ENCODE measurements at places on chromosomes 3 and 15.

- no peak for DNase-seq
These were observed 229.7 kb upstream of the ICE2 start for GRCh38 chr15:60708684-60709083.

- DNase-seq: no peak
These were observed 73.6 kb downstream of the EEFSEC start for GRCh38 chr3:128226795-128227395.

DNA sequence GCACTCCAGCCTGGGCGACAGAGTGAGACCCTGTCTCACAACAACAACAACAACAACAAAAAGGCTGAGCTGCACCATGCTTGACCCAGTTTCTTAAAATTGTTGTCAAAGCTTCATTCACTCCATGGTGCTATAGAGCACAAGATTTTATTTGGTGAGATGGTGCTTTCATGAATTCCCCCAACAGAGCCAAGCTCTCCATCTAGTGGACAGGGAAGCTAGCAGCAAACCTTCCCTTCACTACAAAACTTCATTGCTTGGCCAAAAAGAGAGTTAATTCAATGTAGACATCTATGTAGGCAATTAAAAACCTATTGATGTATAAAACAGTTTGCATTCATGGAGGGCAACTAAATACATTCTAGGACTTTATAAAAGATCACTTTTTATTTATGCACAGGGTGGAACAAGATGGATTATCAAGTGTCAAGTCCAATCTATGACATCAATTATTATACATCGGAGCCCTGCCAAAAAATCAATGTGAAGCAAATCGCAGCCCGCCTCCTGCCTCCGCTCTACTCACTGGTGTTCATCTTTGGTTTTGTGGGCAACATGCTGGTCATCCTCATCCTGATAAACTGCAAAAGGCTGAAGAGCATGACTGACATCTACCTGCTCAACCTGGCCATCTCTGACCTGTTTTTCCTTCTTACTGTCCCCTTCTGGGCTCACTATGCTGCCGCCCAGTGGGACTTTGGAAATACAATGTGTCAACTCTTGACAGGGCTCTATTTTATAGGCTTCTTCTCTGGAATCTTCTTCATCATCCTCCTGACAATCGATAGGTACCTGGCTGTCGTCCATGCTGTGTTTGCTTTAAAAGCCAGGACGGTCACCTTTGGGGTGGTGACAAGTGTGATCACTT is 2.0 kb downstream of the CCR5 start:
- DNase-seq: no peak

DNA sequence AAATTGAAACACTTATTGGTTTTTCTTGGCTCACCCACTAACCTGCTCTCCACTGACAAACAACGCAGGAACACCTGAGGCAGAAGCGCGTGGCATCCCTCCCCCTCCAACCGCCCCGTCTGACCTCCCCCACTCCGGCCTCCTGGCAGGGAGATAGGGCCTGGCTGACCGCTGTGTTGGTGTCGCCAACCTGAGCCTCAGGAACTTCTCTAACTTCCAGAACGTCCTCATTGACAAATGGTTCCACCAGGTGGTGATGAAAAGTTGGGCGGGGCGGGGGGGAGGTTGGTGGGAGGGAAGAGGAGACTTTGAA is 22.8 kb downstream of the IL17RD start:
- no peak for DNase-seq

DNA sequence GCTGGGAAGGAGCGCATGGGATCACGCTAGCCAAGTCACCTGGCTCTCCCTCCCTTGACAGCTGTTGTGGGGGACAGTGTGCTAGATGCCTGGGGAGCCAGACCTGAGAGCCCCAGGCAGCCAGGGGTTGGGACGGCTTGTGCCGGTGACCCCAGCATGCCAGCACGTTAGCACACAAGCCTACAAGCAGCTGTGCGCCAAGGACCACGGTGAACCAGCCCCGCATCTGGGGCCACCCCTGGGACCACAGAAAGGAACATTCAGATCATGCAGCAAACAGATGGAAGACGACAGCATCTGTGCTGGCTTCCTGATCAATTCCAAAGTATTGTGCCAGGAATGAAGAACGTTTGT is 64.8 kb downstream of the NTRK3 start:
- DNase-seq: no peak

- no peak for DNase-seq
These were observed 540.1 kb downstream of the UNC13C start for GRCh38 chr15:54518156-54518882.

DNA sequence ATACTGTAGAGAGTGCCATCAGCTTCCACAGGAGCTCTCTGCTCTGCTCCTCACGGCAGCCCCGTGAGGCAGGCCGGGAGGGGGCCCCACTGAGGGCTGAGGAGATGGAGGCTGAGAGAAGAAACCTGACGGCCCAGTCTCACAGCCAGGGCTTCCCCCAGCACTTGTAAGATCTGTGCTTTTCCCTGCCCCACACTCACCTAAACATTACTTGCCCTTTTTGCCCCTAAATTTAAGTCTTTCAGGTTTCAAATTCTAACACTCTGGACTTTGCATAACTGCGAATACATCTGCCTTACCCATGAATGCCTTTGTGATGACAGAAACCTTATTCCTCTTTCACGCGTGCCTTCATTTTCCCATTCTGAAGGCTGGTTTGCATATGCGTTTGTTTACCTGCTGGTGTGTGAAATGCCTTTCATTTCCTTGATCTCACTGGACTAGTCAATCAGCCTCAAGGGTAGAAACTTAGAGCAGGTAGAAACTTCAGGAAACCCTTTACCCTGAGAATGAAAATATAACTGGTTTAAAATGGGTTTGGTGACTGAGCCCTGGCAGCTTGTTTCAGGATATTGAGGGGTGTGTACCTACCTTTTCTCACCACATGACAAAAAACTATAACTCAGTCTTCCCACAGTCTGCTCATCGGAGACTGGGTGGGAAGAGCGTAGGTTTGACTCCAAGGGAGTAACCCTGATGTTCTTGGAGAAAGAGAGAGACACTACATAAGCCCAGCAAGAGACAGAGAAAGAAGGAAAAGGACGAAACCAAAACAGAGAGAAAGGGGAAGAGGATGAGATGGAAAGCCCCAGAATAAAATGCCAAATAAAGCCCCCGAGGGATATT is 20.1 kb downstream of the SLC12A8 start:
- DNase-seq: no peak

DNA sequence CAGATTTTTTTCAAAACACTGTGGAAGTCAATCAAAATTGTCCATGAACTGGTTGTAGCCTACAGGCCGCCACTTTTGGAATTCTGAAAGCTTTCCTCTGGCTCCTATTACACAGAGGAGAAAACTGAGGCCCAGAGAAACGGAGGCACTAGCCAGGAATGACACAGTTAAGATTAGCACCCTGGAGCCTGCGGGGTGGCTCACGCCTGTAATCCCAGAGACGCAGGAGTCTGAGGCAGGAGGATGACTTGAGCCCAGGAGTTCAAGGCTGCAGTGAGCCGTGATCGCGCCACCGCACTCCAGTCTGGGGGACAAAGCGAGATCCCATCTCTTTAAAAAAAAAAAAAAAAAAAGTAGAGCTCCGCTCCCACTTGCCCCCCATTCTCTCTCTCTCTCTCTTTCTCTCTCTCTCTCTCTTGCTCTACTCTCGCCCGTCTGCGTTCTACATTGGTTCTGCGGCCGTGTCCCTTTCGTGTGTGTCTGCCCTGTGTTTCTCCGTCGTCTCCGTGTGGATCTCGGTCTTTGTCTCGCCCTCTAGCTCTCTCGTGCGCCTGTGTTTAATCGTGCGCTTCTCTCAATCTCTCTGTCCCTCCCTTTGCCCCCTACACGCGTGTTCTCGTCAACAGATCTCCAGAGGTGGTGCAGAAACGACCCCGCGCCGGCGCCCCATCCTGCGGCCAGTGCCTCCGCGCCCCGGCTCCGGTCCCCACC is 512 bp upstream of the TRH start:
- no peak for DNase-seq

- no peak for DNase-seq
These were observed 31.0 kb upstream of the ATOSA start for GRCh38 chr15:52710050-52710707.

GRCh38 chr15:29008846-29009245 is 123.1 kb downstream of the APBA2 start:
- no peak for DNase-seq

DNA sequence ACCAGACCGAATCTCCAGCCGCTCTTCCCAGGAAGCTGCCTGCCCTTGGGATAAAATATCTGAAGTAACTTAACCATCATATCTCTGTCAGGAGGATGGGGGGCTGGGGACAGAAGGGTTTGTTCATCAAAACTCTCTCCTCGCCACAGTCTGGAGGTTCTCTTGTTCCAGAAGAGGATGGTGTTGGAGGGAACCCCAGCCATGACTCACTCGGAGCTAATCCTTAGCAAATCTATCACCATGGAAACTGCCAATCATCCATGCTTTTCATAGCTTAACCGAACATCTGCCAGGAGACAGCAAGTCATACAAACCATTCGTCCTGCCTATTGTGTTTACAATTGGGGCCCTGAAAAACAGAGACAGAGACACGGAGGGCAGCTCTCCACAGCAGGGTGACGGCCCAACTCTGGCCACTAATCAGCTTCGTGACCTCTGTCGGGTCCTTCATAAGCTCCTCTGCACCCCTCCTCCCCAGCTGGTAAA is 73.8 kb upstream of the HEG1 start:
- DNase-seq: no peak

GRCh38 chr3:43872901-43873300 is 182.2 kb downstream of the ABHD5 start:
- no peak for DNase-seq

DNA sequence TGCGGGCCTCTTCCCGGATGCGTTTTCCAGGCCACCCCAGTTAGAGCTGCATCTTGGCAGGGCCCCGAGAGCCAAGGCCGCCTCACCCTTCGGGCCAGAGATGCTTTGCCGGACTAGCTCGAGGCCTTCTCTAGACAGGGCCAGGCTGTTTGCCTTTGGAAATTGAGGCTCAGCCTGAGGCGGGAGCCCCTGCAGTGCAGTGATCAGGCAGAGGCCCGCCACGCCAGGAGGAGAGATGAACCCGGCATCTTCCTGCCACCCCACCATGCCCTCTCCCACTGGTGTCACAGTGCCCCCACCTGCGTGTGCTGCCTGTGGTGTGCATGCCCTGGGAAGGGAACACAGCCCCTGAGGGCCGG is 8.9 kb upstream of the ROPN1B start:
- no peak for DNase-seq

DNA sequence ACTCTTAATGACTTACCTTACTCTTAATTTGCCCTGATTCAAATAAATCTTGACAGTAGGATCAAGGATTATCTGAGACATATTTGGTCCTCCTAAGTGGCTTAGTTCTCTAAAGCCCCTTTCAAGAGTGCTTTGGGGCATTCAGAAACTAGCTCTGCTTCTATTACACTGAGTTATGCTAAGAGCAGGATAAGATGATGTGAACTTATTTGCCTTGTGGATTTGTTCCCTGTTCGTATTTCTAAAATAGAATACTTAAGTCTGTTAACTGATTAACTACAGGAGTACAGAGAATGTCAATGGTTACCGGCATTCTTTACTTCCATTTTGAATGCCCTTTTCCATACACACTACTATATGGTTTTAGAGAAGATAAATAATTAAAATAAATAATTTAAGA is 14.8 kb upstream of the FRMD4B start:
- DNase-seq: no peak

- no peak for DNase-seq
These were observed 265.3 kb downstream of the ERC2 start for GRCh38 chr3:56202997-56203396.

GRCh38 chr3:142910280-142910679 is 21.4 kb upstream of the PCOLCE2 start:
- DNase-seq: no peak

GRCh38 chr3:148494451-148494850 is 203.3 kb upstream of the AGTR1 start:
- no peak for DNase-seq

DNA sequence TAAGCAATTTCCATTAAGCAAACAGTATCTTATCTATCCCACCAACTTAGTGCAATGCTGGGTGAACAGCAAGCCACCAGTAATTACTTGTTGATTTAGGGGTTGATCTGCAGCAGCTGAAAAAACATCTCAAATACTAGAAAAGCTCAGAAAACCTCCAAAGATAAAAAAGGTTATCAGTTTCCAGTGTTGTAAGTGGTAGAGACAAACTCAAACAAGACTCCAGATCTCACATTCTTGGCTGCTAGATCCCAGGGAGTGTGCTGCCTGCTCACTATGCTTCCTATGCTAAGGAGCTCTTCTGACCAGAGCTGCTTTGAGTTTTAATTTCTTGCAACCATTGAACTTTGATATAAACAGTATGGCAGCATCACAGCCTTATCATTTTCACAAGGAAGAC is 11.3 kb downstream of the B3GALNT1 start:
- no peak for DNase-seq

DNA sequence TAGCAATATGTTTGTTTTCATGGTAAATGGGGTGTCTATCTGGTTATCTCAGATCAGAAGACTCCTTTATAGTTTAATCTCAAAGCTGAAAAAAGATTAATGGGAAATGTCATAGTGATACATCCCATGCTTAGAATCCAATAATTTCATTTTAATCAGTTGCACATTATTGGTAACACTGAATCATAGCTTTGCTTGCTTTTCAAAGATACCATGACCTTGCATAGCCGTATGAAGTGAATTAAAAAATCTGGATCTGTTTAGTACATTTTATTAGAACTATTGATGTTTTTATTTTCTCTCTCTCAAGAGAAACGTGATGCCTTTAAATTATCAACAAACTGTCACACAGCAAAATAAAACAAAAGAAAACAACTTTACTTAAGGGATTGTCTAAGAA is 506.7 kb upstream of the SGO1 start:
- no peak for DNase-seq

- DNase-seq: no peak
These were observed 224.7 kb upstream of the TBC1D5 start for GRCh38 chr3:17967111-17967510.

DNA sequence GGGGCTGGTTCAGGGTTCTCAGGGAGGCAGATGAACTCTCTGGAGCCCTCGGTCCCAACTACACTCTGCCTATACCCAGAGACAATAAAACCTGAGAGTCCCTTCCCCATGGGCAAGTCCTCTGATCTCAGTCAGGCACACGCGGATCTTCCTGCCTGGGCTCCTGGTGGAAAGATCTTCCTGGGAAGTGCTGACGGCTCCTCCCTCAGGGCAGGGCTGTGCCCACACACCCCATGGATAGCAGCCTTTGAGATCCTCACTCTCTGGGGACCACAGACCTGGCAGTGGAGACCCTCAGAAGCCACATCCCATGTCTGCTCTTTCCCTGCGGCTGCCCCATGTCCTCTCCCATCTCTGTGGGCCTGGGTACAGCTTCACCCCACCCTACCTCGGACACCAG is 10.4 kb downstream of the SH2D7 start:
- no peak for DNase-seq
